Fibroblast of skin of abdomen (primary cell): ENCODE measurements at places on chromosomes 12 and 14.
A peak's percentile ranks its signal among the peaks of the same experiment; 100 is the strongest.

- no peak for DNase-seq
Measured at GRCh38 chr12:15035185-15035584, 62.3 kb downstream of the PDE6H start.

DNA sequence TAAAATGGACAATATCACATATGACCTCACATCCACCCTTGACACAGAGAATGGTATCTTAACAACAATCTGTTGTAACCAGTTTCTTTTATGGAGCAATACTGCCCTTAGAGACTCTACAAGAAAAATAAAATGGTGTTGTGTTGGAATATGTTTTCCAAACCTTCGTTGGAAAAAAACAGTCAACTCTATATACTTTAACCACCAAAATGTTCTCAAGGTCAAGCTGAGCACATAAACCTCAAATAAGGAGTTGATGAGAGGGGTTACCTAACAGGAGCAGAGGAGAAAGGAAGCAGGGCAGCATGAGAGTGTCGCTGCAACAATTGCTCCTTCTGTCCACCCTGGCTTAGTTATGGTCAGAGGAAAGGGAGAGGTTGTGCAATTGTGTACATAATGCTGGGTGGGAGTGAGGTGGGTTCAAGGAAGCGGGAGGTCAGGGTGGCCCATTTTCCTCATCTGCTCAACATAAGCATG is 179.2 kb upstream of the BMP4 start:
- DNase-seq: no peak

DNA sequence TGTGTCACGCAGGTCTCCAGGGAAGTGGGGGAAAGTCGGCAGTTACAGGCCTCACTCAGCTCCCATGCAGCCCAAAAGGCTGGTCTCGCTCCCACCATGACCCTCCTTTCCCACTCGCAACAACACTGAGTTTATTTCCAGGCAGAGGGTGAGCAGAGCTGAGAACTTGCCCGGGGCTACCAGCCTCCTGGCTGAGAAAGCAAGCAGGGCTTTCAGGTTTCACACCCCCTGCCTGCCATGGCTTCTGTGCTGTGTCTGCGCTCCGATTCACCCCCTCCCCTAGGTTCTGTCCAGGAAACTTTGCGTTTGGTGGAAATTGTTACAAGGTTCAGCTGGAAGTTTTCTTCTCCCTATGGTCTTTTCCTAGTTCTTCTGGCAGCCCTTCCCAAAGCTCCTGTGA is 17.1 kb downstream of the OR10G2 start:
- no peak for DNase-seq

GRCh38 chr12:106134294-106134949 is 4.3 kb downstream of the NUAK1 start:
- no peak for DNase-seq

DNA sequence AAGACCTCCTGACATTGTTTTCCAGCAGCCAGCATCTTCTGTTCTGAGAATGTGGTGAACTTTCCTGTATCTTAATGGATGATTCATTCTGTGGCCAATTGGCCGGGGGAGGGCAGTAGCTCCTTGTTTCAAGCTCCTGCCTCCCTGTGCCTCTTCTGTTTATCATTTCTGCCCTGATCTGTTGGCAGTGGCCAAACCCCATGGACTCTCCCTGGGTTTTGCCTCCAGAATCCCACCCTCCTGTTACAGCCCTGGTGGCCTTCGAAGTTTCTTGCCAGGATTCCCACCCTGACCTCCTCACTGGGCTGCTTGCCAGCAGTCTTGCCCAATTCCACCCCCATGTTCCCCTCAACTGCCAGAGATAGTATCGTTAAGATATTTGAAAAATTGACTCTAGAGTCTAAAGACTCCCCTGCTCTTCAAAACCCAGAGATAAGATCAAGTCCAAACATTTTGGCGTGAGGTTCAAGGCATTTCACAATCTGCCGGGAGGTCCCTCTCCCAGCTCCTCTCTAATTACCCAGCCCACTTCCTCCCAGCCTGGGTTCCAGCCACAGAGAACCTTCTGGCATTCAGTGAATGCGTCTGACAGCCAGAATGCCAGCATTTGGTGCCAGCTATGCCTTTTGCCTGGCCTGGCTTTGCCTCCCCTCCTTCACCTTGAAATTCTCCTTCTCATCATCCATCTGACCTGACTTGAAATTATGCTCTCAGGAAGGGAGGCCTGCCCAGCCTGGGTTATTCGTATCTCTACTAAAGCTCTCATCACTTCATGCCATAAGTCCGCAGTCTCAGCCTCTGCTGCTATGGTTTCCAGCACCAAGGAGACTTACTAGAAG is 37.7 kb upstream of the TXNRD1 start:
- DNase-seq: peak; percentile 94

- DNase-seq: no peak
Measured at GRCh38 chr14:93571275-93571674, 140.5 kb downstream of the UNC79 start.

DNA sequence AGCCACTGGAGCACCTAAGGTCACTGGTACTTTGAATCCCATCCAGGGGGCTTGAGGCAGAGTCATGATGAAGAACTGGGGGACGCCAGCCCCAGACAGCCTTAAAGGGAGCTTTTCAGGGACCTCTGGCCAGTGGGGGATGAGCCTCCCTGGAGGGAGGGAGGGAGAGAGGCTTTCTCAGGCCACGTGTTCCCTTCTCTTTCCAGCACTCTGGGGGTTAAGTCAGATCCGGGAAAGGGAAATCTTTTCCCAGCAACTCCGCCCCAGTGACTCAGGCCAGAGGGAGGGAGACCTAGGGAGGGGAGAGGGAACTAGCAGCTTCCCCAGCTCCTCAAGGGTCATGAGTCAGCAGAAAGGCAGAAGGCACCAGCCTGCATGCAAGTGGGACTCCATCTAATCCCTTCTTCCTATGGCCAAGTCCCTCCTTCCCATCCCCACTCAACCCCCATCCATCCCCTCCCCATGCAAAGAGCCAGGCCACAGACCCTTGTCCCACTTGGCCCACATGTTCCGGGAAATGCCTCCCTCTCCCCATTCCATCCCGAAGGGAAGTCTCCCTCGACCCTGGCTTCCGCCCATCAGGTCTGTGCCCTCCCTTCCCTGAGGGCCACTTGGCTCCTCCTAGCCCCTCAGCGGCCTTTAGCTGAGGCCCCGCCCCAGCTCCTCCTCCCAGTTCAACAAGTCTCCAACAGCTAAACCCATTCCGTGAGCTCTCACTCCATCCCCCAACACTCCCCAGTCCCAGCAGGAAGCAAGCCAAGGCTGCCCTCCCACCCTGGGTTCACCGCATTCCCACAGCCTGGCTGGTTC is 5.6 kb downstream of the TNFRSF1A start:
- DNase-seq: peak; percentile 100

- DNase-seq: peak; percentile 56
Measured at GRCh38 chr12:85784096-85784720, 52.0 kb downstream of the RASSF9 start.

- no peak for DNase-seq
Measured at GRCh38 chr12:103387385-103387784, 108.4 kb downstream of the C12orf42 start.

DNA sequence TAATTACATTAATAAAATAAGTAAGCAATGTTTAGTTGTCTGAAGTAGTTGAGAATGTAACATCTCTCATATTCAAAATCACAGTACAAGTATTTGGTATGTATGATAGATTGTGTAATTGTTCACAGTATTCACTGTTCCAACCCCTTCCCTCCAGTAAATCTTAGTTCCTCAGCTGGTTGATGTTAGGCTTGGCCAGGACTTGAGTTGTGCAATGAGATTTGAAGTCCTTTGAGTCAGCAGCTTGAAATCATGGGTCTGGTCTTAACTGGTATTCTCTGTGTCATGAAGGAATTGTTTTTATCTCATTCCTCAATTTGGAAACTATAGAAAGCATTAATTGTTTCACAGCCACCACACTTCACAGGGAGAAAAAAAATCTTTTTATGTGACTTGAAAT is 477.1 kb downstream of the FSCB start:
- peak; percentile 39 for DNase-seq

DNA sequence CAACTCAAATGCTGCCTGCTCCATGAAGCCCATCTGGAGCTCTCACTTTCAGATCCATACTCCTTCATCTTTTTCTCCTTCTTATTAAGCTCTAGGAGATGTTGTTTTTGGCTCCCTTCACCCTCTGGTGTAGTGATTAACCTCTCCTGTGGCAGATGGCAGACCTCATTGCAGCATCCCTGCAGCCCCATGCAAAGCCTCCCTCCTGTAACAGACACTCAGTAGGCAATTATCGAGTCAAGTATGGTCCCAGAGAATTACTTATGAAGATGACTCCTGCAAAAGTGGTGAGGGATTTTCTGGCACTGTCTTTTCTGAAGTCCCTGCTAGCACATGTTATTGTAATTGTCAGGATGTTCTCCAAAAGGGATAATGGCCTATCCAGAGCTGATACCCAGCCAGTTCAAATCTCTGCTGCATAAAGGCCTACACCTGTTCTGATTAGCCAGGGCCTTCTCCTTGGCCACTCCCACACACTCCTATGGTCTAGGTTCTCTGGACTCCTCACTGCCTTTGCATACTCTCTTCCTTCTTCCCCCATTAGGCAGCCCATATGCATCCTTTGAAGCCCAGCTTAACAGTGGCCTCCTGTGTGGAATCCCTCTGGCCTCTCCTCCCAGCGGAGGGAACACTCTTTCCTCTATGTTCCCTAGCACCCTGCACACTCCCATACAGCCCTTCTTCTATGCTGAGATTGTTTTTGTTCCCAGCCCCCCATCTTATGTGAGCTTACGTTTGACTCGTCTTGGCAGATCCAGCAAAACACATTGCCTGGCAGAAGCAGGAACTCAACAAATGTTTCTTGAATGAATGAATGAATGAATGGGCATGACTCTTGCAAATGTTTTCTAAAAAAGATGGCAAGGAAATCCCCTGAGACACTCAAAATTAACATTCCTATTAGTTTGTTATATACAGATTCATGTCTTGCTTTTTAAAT is 43.9 kb upstream of the MDM1 start:
- peak; percentile 38 for DNase-seq

- no peak for DNase-seq
Measured at GRCh38 chr12:128609861-128610260, 213.9 kb downstream of the SLC15A4 start.

DNA sequence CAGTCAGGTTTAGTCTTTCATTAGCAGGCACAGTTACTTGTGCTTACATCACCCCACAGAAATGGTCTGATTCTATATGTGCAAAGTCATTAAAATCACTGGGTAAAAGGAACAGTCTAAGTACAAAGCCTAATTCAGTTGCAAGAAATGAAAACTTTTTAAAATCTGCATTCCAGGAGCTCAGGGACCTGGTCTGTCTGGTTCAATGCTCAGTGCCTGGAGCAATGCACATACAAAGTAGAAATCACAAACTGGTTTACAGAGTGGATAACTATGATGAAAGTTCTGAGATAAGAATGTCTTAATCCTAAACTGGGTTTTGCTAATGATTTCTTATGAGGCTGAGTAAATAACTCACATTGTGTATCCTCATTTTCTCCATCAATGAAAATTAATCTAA is 28.7 kb downstream of the LMNTD1 start:
- no peak for DNase-seq

- DNase-seq: no peak
Measured at GRCh38 chr12:47766502-47767215, 6.4 kb upstream of the SLC48A1 start.

GRCh38 chr12:132161036-132161781 is 17.0 kb downstream of the NOC4L start:
- DNase-seq: peak; percentile 14

DNA sequence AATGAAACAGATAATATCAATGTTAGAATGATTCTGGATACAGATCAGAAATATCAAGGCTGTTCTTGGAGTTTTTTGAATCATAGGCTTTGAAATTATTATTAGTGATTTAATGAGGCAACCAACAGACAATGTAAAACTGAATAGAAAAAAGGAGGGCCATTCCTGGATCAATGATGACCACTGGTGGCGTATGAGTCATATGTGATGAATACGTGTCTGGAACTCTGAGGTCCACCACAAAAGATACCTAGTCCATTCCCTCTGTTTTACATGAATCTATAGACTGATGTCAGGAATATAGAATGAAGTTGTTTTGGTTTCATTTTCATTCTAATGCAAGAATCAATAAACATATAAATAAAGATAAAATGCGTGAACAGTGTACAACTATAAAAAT is 78.3 kb upstream of the RTL1 start:
- DNase-seq: peak; percentile 74

DNA sequence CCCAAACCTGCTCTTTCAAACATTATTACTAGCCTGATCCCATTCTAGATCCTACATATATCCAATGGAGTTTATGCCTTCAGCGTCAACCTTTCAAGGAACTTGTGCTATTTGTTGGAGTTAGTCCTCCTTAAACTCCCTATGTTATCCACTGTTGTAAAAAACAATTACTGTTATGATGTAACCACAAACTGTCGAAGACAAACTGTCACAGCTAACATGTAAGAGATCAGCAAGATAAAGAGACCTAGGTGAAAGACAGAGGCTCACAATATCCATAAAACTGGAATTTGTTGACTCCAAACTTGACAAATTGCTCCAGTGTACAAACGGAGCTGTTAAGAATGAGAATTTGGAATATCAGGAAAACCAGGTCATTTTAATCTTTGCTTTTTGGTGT is 70.7 kb downstream of the CDK17 start:
- no peak for DNase-seq

DNA sequence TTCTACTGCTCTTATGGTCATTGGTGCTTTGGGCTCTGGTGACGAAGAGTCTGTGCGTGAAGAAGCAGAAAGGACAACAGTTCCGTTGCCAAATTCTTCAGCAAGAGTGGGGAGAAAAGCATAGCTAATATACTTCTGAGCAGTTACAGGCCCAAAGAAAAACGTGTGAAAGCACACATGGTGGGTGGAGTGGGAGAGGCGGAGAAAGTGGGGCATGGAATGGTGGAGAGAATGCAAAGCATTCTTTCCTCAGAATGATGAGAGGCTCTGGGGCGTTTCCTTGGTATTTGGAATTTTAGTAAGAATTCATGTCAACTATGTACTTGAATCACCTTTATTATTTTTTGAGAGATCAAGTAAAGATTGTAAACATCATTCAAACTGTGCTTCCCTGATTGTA is 396.1 kb downstream of the NAV3 start:
- DNase-seq: no peak

GRCh38 chr14:23727566-23728335 is 91.6 kb downstream of the DHRS2 start:
- peak; percentile 57 for DNase-seq

DNA sequence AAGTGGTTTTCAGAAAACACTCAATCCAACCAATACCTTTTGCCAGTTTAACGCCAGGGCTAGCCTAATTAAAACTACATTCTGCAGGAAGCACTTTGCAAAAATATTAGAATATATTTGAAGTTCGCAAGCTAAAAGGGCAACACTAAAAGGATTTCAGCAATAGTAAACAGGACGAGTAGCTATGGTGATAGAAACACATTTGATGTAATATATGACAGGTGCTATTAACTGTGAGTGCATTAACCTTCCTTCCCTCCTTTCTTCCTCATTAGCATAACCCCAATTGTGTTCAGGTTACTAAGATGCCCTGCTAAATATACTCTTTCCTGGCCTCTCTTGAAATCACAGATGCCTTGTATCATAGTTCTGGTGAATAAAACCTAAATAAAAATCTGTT is 85.6 kb upstream of the TMCC3 start:
- DNase-seq: no peak
